ENCODE measurements at places on chromosomes 11 and 22.

DNA sequence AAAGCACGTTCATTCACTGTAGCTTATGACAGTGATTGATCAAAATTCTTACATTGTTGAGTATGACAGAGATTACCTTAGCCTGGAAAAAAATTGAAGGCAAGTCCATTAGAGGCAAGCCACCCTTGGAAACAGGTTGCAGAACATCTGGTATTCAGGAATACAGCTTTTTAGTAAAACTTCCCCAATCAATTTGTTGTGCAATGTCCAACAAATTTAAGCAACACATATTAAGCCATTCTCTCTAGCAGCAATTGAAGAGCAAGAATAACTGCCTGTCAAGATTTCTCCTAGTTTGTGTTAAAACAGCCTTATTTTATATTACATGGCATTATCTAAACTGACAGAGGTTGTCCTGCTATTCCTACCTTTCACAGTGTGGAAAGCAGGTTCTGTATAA, 37.0 kb downstream of the BCL2L13 start:
- DNase-seq: no peak

DNA sequence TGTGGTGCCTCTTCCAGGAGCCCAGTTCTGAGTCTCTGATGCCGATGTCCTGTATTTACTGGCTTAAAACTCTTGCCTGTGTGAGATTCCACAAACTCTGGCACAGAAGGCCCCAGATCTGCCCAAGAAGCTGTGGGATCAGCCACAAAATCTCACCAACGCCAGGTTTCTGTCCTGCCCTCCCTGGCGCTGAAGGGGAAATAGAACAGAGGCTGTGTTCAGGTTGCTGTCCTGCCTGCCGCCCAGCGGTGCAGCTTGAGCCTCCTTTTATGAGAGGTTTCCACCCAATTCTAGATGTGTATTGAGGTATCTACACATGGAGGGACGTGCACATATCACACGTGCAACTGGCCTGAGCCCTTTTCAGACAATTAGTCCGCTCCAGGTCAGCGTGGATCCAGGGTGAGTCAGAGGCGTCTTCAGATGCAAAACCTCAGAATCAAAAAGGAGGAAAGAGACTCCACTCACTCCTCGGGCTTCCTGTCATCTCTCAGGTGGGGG, 2.2 kb downstream of the TMEM80 start:
- DNase-seq: no peak

- no peak for DNase-seq
Observed at GRCh38 chr11:69180226-69180625, 24.5 kb downstream of the SMIM38 start.

DNA sequence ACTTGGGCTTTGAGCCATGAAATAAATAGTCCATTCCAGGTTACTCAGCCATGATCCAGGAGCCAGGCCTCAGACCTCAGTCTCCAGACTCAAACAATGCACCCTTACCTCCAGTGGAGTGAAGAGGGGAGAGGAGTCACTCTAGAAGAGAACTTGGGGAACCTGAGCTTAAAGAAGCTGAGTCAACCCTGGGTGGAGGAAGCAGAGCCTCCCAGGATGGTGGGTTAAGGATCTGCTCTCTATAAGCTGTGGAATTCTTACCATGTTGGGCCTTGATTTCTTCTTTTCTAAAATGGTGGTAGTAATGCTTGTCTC, 113.2 kb downstream of the NECTIN1 start:
- no peak for DNase-seq

GRCh38 chr22:24482575-24482974, 12.6 kb upstream of the UPB1 start:
- no peak for DNase-seq

DNA sequence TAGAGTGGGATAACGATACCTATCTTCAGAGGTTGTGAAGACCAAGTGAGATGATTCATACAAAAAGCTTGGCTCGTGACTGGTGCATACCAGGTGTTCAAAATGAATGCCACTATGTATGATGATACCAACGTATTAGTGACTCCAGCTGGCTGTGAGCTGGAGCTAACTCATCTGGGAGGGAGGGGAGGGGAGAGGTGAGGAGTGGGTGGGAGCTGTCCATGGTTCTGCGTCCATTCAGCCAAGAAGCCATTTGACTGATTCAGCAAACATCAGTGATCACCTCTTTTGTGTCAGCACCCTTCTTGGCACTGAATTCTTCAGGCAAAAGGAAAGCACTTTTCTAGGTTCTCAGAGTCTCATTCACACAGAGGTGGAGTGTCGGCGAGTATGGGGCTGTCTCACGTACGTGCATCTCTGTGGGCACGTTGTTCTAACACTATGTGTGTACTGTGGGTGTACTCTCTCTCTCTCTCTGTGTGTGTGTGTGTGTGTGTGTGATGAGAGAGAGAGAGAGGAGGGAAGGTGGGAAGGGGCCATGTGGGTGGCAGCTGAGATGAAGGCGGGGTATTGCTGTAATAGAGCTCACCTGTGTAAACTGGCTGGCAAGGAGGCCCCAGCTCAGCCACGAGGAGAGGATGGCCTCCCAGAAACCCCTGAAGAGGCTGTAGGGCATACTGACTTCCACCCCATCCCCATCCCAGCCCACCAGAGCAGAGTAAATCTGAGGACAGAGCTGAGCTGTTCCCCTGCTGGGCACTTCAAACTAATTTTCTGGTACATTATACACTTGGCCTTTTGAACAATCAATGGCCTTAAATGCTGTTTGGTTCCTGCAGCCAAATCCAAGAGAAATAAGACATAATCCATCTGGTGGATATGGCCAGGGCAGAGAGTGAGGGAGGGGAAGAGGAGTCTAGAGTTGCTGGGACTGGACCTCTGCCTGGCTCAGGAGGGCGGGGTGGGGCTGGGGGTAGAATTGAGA, 96.1 kb upstream of the THY1 start:
- no peak for DNase-seq

DNA sequence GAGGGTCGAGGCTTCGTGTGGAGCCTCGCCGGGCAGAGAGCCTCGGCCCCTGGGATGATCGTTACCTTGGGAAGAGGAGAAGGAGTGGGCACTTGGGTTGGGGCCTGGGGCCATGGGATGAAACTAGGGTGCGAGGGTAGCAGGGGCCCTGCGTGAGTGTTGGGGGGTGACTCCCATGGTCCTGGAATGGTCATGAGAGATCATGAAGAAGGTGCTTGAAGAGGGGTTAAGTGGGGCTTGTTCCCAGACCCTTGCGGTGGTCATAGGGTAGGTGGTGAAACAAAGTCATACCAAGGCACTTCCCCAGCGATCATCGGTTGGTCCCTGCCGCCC, 284 bp downstream of the CCS start:
- no peak for DNase-seq

DNA sequence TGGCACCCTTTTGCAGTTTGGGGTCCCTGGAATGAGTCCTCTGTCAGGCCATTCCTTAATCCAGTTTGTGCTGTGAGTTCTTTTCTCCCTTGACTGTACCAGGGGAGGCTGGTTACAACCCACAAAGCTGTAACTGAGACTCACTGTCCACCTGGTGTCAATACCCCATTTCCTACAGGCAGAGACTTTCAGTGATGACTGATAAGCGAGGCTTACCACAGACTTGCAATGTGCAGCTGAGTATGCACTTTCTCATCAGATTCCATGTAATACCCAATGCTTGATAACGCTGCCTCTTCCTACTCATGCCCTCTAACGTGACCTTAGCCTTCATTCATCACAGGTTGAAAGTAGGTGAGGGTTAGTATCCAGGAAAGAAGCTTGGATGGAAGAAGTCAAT, 120.1 kb downstream of the INSC start:
- DNase-seq: no peak

DNA sequence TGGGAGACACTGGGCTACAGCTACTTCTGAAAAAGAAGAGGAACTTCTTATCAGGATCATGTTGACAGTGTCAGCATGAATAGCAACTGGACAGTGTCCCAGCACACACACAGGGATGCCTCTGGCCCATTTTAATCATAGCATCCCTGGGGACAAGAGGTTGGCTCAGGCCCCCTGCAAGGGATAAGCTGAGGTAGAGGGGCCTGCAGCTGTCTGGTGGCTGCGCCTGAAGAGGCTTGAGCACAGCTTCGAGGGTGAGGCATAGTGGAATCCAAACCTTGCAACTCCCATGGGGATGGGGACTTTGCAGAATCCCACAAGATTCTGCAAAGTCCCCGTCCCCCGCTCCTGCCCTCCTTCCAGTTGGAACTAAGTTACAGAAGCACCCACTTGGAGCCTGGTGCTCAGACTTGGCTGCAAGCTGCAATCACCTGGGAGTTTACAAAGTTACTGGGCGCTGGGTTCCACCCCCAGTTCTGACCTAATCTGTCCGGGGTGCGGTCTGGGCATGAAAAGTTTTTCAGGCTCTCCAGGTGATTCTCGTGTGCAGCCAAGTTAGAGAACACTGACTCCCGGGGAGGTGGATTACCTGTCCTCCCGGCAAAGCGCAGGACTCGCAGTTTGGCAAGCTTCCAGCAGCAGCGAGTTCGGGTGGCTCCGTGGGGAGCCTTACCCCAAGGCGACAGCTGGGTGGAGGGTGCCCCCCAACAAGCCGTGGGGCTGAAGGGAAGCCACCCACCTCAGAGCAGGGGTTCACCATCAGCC, 16.0 kb upstream of the LINC01488 start:
- DNase-seq: no peak

DNA sequence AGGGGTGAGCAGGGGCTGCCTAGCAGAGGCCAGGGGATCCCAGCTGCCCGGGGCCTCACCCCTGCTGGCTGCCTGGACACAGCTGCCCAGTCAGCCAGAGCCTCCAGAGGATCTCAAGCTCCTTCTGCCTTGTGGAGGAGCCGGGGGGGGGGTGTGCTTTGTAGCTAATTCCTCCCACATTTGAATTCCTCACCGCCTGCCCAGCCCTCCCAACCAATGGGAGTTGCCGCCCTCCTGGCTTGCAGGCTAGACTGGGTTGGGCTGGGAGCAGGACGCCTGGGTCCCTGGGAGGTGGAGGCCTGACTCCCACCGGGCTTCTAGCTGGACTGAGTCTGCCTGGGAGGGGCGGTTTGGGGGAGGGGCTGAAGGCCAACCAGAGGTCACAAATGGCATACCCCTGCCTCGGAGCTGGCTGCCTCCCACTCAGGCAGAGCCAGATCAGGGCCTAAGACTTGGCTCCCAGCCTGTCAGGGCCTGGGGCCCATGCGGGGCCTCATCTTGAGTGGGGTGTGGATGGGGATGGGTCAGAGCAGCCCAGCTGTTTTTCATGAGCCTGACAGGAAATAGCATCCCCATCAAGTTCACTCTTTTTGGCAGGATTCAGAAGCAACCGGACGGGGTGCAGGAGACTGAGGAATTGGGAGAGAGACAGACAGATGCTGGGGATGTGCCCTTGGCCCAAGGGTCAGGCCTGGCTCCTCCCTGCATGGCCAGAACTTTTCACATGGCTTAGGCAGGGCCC, 29.2 kb upstream of the PDE2A start:
- no peak for DNase-seq

DNA sequence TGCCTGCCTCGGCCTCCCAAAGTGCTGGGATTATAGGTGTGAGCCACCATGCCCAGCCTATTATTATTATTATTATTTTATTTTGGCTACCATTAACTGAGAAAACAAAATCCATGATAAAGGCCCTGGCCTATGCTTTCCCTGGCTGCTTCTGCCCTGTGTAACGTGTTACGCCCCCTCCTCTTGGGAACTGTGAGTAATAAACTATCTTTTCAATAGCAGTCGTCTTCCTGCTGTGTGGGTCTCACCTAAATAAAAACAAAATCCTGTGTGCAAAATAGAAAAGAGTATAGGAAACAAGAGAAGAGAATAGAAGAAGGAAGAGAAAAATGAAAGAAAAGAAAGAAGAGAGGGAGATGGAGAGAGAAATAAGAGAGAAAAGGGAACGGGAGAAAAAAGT, 237.0 kb downstream of the MIAT start:
- no peak for DNase-seq

- no peak for DNase-seq
Observed at GRCh38 chr11:128214263-128214662, 373.1 kb downstream of the ETS1 start.

DNA sequence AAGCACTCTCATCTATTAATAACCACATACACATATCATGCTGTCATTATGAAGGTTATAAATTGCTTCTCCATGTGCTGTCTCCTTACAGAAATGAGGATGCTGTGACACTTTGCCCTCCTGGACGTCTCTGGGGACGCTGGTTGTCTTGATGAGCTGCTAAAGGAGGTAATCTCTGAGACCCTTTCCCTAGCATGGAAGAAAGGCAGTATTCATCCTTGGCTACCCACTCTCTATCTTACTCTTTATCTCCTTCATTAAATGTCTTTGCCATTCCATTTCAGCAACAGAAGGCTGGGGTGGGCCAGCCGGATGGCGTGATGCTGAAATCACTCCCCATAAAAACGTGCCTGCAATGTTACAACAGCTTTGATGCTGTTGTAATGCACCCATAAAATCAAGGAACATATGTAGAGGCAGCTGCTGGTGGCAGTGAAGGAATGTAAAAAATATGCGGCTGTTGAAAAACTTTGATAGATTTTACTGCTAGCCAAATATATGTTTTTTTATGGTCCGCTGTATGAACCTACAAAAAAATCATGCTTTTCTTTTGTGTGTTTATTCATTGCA, 715.1 kb upstream of the API5 start:
- DNase-seq: no peak

DNA sequence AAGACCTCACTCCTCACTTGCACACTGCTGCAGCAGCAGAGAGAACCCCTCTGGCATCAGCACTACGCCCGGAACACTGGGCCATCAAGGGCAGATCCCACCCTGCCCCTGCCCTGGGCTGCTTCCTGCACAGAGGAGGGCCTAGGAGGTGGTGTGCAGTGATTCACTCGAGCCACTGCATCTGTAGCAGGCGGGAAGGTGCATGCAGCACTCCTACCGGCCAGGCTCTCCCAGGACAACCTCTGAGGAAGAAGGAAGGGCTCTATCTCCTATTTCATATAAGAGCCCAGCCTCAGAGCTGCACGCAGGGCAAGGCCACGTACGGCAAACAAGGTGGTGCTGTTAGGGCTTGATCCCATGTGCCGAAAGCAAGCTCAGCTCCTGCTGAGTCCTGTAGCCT, 14.2 kb downstream of the RANGAP1 start:
- no peak for DNase-seq

DNA sequence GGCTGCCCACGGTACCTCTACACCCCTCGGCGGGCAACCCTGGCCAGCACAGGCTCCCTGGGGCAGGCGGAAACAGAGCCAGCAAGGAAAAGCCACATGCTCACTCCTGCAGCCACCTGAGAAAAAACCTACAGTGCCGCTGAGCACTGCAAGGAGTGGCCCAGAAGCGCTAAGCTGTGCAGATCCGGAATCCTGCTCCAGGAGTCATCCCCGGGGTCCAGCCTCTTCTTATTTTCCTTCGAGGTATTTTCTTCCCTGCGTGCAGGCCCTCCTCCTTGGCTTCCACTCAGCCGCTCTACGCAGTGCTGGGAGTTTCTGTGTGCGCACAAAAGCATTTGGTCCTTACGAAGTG, 81.0 kb downstream of the TRMU start:
- no peak for DNase-seq

GRCh38 chr22:42692239-42693054, 28.2 kb downstream of the A4GALT start:
- no peak for DNase-seq

- DNase-seq: no peak
Observed at GRCh38 chr11:57601297-57601696, 3.8 kb downstream of the SERPING1 start.

DNA sequence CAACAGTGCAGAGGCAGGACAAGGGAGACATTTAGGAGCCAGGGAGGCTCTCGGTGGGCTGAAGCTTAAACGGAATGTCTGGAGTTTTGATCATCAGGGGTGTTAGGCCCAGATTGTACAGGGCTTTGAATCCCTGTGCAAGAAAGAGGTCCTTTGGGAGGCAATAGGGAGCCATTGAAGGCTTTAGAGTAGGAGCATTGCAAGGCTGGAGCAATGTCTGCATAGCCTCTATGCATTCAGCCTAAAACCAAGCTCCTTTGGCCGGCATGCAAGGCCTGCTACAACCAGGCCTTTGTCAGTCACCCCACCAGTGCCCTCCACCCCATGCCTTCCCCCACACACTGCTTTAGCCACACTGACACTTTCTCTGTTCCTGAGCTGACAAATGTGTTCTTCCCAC, 47.4 kb upstream of the FGF3 start:
- no peak for DNase-seq
